Peyer's patch (tissue), 4 donors: ENCODE measurements at places on chromosomes 11 and 22. TPM values are rescaled to one million over a fixed set of nuclear protein-coding genes. Genes with fewer than 3 reads are reported as not detected.

- no peak overlapping the region for H3K4me3 ChIP-seq
- H3K27ac ChIP-seq: no peak overlapping the region
- H3K4me1 ChIP-seq: no peaks in the 10 kb centered on the region
Measured at GRCh38 chr11:60994541-60995080, 23.1 kb downstream of the CD6 start.

GRCh38 chr22:45783021-45783420, 111.4 kb downstream of the ATXN10 start:
- H3K27ac ChIP-seq: no peak overlapping the region

GRCh38 chr11:6670202-6670830, 12.8 kb downstream of the MRPL17 start:
- no peak overlapping the region for H3K27ac ChIP-seq
- H3K36me3 ChIP-seq: no peaks in the 10 kb centered on the region
- DNase-seq: no peak

GRCh38 chr11:105392556-105392955, 217.3 kb upstream of the GRIA4 start:
- no peaks in the 10 kb centered on the region for H3K27me3 ChIP-seq
- no peak overlapping the region for H3K27ac ChIP-seq
- H3K4me1 ChIP-seq: no peaks in the 10 kb centered on the region

- H3K27me3 ChIP-seq: no peaks in the 10 kb centered on the region
- DNase-seq: no peak
- H3K36me3 ChIP-seq: no peaks in the 10 kb centered on the region
- no peak overlapping the region for H3K27ac ChIP-seq
- H3K4me3 ChIP-seq: no peak overlapping the region
Measured at GRCh38 chr22:43566021-43566420, 154.2 kb downstream of the MPPED1 start.

- H3K36me3 ChIP-seq: no peaks in the 10 kb centered on the region
- H3K27ac ChIP-seq: no peak overlapping the region
- H3K4me1 ChIP-seq: no peaks in the 10 kb centered on the region
- H3K4me3 ChIP-seq: no peak overlapping the region
- no peak for DNase-seq
Measured at GRCh38 chr11:12885717-12886239, 123.3 kb upstream of the RASSF10 start.

The TPBGL gene
- total RNA-seq: 0.35 TPM

GRCh38 chr11:41334007-41334933, 125.2 kb downstream of the LRRC4C start:
- no peak for DNase-seq
- H3K27ac ChIP-seq: no peak overlapping the region
- H3K27me3 ChIP-seq: no peaks in the 10 kb centered on the region
- no peak overlapping the region for H3K4me3 ChIP-seq
- no peaks in the 10 kb centered on the region for H3K36me3 ChIP-seq

- no peak for DNase-seq
- H3K27me3 ChIP-seq: peaks cover 12% of the 10 kb centered on the region
- no peaks in the 10 kb centered on the region for H3K4me1 ChIP-seq
- H3K4me3 ChIP-seq: peak overlapping the region; percentile 23
- H3K27ac ChIP-seq: no peak overlapping the region
- H3K36me3 ChIP-seq: no peaks in the 10 kb centered on the region
Measured at GRCh38 chr11:33802194-33802950, 28.1 kb upstream of the FBXO3 start.

The SCUBE1 gene
- total RNA-seq: 47.9 TPM

DNA sequence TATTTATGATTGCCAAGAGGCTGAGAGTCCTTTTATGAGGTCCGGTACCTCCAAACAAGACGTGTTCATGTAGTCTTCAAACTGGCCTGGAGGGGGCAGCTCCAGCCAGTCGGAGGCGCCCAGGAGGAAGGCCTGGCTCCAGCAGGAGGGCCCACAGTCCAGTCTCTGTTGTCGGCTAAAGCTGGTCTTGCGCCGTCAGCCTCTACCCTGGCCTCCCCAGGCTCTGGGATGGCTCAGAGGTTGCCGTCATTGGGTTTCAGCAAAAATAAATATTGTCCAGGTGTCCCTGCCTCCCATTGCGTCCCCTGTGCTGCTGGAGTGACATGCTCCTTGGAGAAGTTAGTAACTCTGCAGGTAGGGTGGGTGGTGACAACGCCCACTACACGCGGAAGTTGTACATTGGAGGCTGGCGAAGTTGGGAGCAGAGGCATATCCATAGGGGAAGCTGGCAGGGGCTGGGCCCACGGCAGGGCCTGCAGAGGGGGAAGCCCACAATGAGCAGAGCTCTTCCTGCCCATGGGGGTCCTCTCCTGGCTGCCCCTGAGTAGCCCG, 1.0 kb upstream of the SLC25A1 start:
- H3K36me3 ChIP-seq: no peaks in the 10 kb centered on the region
- peaks cover 29% of the 10 kb centered on the region for H3K4me1 ChIP-seq
- no peaks in the 10 kb centered on the region for H3K27me3 ChIP-seq

GRCh38 chr22:37240941-37241320, 3.1 kb downstream of the RAC2 start:
- DNase-seq: no peak
- no peaks in the 10 kb centered on the region for H3K27me3 ChIP-seq
- H3K36me3 ChIP-seq: no peaks in the 10 kb centered on the region
- peak overlapping the region; percentile 74 for H3K27ac ChIP-seq

The TSGA10IP gene
- not detected for total RNA-seq

- H3K27me3 ChIP-seq: no peaks in the 10 kb centered on the region
- no peak overlapping the region for H3K4me3 ChIP-seq
- no peak overlapping the region for H3K27ac ChIP-seq
- no peaks in the 10 kb centered on the region for H3K4me1 ChIP-seq
- no peaks in the 10 kb centered on the region for H3K36me3 ChIP-seq
Measured at GRCh38 chr11:73749118-73749517, 11.8 kb downstream of the RAB6A start.

The GAB4 gene
- total RNA-seq: not detected

DNA sequence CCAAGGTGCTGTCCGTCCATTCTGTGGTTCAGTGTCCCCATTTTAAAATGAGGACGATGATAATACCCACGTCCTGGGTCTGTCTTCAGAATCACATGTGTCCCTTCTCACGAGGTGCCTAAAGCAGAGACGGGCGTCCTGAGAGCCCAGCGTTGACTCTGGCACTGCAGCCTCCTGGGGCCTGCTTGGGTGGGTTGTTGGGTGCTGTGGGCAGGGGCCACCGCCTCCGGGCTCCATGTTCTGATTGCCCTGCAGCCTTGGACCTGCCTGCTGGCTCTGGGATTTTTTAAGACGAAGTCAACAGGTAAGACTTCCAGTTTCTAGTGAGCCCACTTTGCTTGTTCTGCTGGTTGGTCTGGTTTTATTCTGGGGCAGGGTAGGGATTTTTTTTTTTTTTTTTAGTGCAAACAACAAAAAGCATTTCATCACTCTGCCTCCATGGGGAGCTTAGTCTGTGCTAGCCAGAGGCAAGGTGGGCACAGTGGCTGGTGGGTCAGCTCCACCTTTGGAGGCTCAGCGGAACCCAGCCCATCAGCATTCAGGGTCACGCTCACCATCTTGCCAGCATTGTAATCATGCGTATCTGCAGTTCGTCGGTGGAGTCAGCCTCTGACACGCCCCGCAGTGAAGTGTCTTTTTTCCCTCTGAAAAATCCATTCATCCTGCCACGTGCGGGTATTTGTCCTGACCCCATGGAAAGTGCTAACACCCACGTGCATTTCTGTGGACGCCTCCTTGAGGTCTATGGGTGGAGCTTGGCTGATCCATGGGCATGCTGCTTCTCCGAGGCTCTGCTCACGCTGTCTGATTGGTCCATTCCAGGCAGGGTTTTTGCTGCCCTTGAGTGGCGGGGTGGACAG, 28.3 kb downstream of the NADSYN1 start:
- DNase-seq: no peak
- no peak overlapping the region for H3K4me3 ChIP-seq
- no peaks in the 10 kb centered on the region for H3K4me1 ChIP-seq
- no peaks in the 10 kb centered on the region for H3K36me3 ChIP-seq
- no peak overlapping the region for H3K27ac ChIP-seq
- H3K27me3 ChIP-seq: no peaks in the 10 kb centered on the region

- DNase-seq: no peak
- H3K4me1 ChIP-seq: no peaks in the 10 kb centered on the region
- H3K4me3 ChIP-seq: no peak overlapping the region
- H3K27ac ChIP-seq: no peak overlapping the region
Measured at GRCh38 chr11:94895451-94895850, 77.9 kb downstream of the CWC15 start.

GRCh38 chr22:50067244-50067643, 9.1 kb upstream of the TTLL8 start:
- H3K27me3 ChIP-seq: no peaks in the 10 kb centered on the region
- H3K36me3 ChIP-seq: no peaks in the 10 kb centered on the region
- no peak for DNase-seq
- no peaks in the 10 kb centered on the region for H3K4me1 ChIP-seq
- no peak overlapping the region for H3K4me3 ChIP-seq

The OR2D2 gene
- total RNA-seq: 0.80 TPM

DNA sequence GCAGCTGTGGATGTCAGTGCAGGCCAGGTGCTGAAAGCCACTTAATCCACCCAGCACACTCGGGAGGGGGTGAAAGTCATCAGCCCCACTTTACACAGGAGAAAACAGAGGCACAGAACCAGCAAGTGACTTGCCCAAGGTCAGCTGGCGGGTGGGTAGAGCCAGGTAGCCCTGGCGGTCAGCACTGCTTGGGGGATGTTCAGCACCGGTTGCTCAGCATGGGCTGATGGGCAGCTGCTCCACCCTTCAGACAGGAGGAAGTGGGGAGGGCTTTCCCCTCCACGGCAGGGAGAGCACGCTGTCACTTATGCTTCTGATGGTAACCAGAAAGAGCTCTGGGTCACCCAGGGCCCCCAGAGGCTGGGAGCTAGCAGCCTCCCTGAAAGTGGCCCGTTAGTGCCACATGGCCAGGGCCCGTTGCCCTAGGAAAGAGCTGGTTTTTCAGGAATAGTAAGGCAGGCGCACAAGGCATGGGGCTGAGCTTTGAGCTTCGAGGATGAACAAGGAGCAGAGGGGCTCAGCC, 417.9 kb downstream of the CTTN start:
- H3K4me3 ChIP-seq: no peak overlapping the region
- H3K4me1 ChIP-seq: no peaks in the 10 kb centered on the region
- no peaks in the 10 kb centered on the region for H3K27me3 ChIP-seq
- no peaks in the 10 kb centered on the region for H3K36me3 ChIP-seq

GRCh38 chr11:119885861-119886567, 157.0 kb upstream of the NECTIN1 start:
- DNase-seq: peak; percentile 63
- no peaks in the 10 kb centered on the region for H3K27me3 ChIP-seq
- no peaks in the 10 kb centered on the region for H3K4me1 ChIP-seq
- no peaks in the 10 kb centered on the region for H3K36me3 ChIP-seq
- H3K27ac ChIP-seq: no peak overlapping the region
- no peak overlapping the region for H3K4me3 ChIP-seq

DNA sequence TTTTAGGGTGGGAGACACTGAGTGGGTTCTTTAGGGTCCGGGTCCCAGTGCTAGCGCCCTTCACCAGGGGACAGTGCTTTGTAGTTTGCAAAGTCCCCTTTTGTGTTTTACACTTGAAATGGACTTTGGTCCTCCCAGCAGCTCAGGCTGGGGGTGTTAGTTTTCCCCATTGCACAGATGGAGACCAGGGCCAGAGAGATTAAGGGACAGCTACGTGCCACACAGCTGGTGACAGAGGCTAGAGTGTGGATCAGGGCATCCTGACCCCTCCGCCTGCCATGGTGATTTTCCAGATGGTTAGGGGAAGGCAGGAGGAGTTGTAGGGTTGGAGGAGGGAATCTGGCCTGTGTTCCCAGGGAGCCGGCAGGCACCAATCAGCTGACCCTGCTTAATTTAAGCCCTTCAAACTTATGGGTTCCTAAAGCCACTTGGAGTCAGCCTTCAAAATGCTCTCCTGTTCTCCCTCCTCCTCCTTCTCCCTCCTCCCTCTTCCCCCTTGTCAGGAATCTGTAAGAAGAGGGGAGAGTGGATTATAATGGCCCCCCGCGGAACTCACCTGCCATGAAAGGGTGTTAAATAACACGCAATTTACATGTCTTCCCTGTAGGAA, 22.5 kb upstream of the MPPED1 start:
- H3K4me3 ChIP-seq: no peak overlapping the region
- H3K36me3 ChIP-seq: no peaks in the 10 kb centered on the region
- no peaks in the 10 kb centered on the region for H3K27me3 ChIP-seq
- no peaks in the 10 kb centered on the region for H3K4me1 ChIP-seq
- DNase-seq: no peak

The OR10A5 gene
- not detected for total RNA-seq

GRCh38 chr11:112025707-112026106, 499 bp downstream of the DLAT start:
- peak overlapping the region; percentile 91 for H3K27ac ChIP-seq
- H3K27me3 ChIP-seq: no peaks in the 10 kb centered on the region
- H3K4me3 ChIP-seq: peak overlapping the region; percentile 64
- peaks cover 29% of the 10 kb centered on the region for H3K36me3 ChIP-seq

The DGCR2 gene
- total RNA-seq: 88.1 TPM

The MS4A3 gene
- total RNA-seq: not detected

The POU2AF3 gene
- total RNA-seq: 2.5 TPM

DNA sequence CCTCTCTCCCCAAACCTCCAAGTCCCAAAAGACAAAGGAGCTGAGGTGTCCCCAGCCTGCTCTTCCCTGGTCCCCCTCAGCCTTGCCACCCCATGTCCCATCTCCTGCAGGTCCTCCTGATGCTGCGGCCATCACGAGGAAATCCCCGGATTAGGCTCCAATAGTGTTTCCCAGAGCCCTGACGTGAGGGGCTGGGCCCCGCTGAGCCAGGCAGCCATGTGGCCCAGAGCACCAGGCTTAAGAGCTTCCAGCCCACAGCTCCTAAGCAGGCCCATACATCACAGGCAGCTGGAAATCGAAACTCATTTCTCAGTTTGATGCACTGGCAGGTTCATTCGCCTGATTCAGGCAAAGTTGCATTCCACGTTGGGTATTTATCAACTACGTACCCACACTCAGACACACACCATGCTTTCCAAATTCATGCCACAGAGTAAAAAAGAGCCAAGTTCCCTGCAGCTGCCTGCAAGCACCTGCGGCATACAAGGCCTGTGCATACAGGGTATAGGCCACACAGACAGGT, 114.2 kb downstream of the CHST1 start:
- H3K36me3 ChIP-seq: no peaks in the 10 kb centered on the region
- H3K4me1 ChIP-seq: no peaks in the 10 kb centered on the region
- H3K4me3 ChIP-seq: no peak overlapping the region
- H3K27ac ChIP-seq: no peak overlapping the region
- no peak for DNase-seq

- no peak for DNase-seq
- no peaks in the 10 kb centered on the region for H3K36me3 ChIP-seq
- H3K27me3 ChIP-seq: no peaks in the 10 kb centered on the region
- H3K27ac ChIP-seq: no peak overlapping the region
Measured at GRCh38 chr22:50224071-50224470, 20.8 kb downstream of the TUBGCP6 start.

The AGBL2 gene
- total RNA-seq: 1.7 TPM

DNA sequence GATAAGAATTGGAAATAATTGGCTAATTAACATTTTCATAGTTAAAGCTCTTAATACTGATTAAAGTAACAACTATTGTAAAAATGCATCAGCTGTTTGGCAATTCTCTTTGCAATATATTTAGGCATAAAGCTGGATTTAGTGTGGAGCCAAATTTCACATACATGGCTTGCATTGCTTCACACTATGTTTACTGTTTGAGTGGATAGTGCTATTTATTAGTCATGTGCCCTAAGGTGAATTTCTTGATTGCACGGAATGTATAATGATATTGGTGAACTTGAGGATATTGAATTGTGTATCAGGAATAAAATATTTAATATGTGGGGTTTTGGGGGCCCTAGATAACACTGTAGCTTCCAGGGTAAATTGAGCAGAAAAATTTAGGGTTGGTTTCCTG, 100.9 kb downstream of the AASDHPPT start:
- no peaks in the 10 kb centered on the region for H3K36me3 ChIP-seq
- H3K4me3 ChIP-seq: no peak overlapping the region
- no peaks in the 10 kb centered on the region for H3K4me1 ChIP-seq
- DNase-seq: no peak
- no peak overlapping the region for H3K27ac ChIP-seq

The VSIG2 gene
- total RNA-seq: not detected
